ENCODE measurements at places on chromosomes 4 and X. TPM values are rescaled to one million over a fixed set of nuclear protein-coding genes. Genes with fewer than 3 reads are reported as not detected.

Gene RBM10
- 57.8 TPM for polyA plus RNA-seq

Gene HS3ST1
- polyA plus RNA-seq = 4.3 TPM

Gene SCML2
- 9.9 TPM for polyA plus RNA-seq

DNA sequence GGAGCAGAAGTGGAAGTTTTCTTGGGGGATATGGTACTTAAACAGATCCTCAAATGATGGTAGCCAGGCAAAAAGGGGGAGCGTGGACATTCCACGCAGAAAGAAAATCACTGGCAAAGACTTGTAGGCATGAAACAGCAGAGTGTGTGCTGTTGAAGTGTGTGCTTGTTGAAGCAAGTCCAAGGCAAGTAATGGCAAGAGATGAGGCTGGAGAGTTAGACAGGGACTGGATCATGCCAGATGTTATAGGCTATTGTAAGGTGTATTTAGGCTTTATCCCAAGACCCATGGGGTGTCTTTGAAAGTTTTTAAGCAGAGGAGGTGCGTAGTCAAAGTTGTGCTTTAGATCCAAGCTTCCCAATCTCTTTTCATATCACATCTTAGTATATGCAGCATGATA lies 124.5 kb downstream of the MBNL3 start:
- no peak for DNase-seq

GRCh38 chrX:112761242-112762207 lies 79.1 kb downstream of the AMOT start:
- no peak for DNase-seq

Gene MYOZ2
- polyA plus RNA-seq = 0.13 TPM

DNA sequence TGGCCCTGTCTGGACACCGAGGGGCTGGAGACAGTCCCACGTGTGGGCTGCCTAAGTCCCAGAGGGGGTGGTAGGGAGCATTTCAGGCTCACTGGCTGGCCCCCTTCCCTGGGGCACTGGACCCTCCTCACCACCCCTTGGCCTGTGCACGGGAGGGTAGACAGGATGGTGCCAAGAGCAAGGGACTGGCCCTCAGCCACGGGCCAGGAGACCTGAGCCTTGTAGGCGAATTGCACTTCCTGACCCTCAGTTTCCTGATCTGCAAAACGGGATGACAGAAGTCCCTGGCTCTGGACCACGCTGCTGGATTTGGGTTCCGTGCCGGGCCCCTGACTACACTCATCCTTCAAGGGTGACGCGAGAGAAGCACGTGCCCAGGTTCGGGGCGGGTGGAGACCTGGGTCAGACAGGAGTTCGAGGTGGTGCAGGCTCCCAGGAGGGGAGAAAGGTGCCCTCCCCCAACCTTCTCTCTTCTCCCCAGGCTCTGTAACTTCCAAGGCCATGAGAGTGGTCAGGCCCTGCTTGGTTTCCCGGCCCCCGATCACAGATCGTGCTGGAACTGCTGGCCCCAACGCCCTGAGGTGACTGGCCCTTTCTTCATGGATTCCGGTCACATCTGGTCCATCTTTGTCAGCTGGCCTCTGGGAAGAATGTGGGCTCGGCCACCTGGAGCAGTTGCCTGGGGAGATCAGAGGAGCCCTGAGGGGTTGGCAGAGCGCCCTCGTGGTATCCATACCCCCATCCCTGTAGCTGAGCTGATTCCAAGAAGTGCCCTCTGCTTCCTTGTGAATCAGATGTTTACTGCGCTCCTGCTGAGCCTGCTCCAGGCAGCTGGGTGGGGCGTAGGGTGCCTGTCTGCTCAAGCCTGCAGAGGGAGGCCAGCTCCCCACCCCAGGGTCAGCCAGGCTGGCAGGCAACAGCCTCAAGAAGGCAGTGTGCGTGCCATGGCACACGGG lies 3.3 kb downstream of the SH3BP2 start:
- DNase-seq = peak; percentile 81

Gene AFM
- 0.17 TPM for polyA plus RNA-seq

DNA sequence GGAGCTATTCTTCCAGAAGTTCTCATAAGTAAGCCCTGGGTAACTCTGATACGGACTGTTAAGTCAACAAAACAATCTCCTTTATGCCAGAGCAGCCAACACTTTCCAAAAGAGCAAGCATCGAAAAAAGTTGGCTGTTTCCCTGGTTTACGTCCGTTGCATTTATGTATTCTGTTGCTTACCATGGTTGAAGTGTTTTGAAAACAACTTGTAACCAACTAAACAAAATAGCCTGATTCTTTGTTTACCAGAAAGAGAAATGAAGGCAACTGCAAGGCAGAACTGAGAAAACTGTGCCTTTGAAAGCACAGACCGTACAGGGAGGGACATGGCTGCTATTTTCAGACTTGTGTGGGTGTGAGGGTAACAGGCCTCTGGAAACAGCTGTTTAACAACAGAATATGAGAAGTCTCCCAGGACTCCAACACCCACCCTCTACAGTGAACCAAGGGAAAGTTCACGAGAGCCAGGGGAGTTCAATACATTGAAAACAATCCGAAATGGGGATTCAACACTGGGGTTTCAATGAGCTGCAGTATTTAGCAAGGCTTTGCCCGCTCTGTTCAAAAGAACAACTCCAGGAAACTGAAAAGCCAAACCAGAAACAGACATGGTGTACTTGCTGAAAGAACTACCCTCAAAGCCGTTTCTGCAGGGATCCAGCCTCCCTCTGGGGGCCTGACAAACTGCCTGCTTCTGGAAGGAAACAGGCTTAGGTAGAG lies 95.8 kb upstream of the EGFL6 start:
- DNase-seq = no peak

- peak; percentile 36 for DNase-seq
These were observed 29.1 kb downstream of the TTC29 start for GRCh38 chr4:146916479-146917076.

Gene CACNA1F
- 0.26 TPM for polyA plus RNA-seq

GRCh38 chr4:79980448-79980847 lies 92.6 kb downstream of the ANTXR2 start:
- DNase-seq = no peak

DNA sequence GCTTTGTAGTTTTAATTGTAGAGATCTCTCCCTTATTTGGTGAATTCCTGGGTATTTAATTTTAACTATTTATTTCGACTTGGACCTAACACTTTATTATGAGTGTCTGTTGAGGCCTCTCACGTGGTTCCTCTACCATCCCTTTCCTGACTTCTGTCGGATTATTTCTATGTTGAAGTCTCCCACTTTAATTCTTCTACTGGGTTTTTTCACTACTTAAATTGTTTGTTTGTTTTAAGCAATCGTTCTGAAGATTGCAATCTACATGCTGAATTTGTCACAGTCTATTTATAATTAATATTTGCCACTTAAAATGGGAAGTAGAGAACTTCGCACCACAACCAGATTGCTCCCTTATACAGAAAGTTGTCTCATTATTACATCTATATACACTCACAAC lies 20.8 kb upstream of the NKX1-1 start:
- no peak for DNase-seq

- peak; percentile 95 for DNase-seq
These were observed at the start of gene NEK1 for GRCh38 chr4:169611991-169612870. Gene NEK1 (minus strand): TSS chr4:169612583. CDS start chr4:169602630, 9,953 bp downstream.

- DNase-seq = no peak
These were observed 112.9 kb upstream of the NHS start for GRCh38 chrX:17262123-17262522.

DNA sequence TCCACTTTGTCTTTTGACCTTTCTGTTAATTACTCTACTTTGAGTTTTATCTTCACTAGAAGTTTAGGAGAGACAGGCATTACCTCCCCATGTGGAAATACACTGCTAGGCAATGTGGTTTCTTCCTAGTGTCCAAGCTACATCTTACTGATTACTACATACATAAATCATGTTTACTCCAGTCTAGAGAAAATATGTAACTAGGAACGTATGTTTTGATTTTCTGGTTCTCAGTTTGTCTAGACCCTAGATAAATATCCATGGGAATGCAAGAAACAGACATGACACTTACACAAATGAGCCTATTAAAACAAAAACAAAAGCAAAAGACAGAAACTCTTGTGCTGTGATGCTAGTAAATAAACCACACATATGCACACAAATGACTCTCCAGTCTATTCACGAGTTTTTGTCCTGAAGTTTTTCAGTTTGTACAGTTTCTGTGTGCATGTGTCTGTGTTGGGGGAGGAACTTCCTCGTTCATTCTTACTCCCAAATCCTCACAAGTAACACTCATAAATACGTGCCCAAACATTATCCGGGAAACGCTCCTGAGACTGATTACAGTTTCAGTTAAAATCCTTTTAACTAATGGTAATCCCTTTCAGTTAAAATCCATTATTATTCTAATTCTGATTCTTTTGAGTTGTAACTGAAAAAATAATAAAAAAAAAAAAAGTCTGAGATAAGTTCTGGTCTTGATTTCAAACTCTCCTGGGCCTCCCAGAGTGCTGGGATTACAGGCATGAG lies 283.5 kb upstream of the FTHL17 start:
- DNase-seq = no peak

Gene KCNE5
- polyA plus RNA-seq = 6.9 TPM

GRCh38 chr4:157271166-157271869 lies 50.8 kb downstream of the GRIA2 start:
- no peak for DNase-seq

Gene NSG1
- polyA plus RNA-seq = 72.0 TPM

- DNase-seq = no peak
These were observed 74.8 kb downstream of the HTRA3 start for GRCh38 chr4:8344377-8344776.

- DNase-seq = no peak
These were observed 60.9 kb upstream of the SORBS2 start for GRCh38 chr4:185872747-185873380.

Gene HNRNPH2
- 97.4 TPM for polyA plus RNA-seq

- DNase-seq = no peak
These were observed 1011.7 kb upstream of the PCDH7 start for GRCh38 chr4:29708473-29708872.

GRCh38 chr4:95214408-95214807 lies 334.4 kb downstream of the UNC5C start:
- no peak for DNase-seq

Gene FSTL5
- polyA plus RNA-seq = 0.25 TPM

GRCh38 chrX:118521435-118521834 lies 25.8 kb downstream of the DOCK11 start:
- DNase-seq = no peak

GRCh38 chr4:4937926-4938325 lies 78.5 kb downstream of the MSX1 start:
- no peak for DNase-seq

- peak; percentile 79 for DNase-seq
These were observed 177.7 kb downstream of the RBM46 start for GRCh38 chr4:154958621-154959358.

DNA sequence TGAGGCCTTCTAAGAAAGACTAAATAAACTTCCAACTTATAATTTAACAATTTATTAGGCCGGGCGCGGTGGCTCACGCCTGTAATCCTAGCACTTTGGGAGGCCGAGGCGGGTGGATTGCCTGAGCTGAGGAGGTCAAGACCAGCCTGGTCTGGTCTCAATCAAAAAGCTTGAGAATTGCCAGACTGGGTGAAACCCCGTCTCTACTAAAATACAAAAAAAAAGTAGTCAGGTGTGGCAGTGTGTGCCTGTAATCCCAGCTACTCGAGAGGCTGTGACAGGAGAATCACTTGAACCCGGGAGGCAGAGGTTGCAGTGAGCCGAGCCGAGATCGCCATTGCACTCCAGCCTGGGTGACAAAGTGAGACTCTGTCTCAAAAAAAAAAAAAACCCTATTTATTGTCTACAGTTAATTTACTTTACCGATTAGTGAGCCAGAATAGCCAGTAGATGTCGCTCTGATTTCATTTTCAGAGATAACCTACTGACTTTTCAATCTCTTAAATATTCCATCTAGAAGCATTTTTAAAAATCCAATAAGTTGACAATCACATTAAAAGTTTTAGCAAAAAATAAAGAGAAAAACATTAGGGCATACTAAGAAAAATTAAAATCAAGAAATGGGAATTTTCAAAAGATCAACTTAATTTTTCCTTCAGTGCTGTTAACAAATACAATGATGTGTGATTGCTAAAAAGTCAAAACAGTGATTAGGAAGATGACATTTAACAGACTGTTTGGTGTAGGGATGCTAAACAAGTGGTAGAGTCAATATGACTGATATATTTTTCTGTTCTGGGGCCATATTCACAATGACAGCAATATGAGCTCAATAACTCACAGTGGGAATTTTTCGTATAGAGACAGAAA lies 4.3 kb upstream of the SHROOM3 start:
- DNase-seq = peak; percentile 61

Gene ATOH1
- polyA plus RNA-seq = not detected

DNA sequence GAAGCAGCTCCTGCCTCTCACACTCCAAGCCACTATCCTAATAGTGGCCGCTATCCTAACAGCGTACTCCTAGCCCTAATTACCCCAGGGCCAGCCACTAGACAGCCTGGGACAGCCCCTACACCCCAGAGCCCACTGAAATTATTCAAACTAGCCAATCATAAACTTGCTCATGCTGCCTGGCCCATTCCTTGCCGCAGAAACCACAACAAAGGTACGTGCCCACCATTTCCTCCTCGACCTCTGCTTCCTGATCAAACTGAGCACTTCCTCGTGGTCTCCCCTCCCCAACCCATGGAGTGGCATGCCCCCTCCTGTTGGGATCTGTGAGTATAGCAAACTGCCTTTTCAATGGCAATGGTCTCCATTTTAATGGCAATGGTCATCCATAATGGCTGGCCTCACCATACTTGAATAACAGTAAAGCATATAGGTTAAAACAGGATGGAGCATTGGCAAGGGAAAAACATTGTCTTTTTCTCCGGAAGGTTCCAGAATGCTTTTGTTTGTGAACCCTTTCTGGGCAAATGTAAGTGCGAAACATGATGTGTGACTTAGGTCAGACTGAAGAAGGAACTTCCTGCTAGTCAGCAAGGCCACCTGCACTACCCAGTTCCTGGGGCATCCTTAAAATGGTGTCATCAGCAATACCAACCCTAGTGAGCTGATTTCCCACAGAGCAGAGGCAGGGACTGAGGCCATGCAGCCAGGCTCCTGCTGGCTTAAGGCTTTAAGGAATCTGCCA lies 107.1 kb upstream of the ATP6AP2 start:
- no peak for DNase-seq

DNA sequence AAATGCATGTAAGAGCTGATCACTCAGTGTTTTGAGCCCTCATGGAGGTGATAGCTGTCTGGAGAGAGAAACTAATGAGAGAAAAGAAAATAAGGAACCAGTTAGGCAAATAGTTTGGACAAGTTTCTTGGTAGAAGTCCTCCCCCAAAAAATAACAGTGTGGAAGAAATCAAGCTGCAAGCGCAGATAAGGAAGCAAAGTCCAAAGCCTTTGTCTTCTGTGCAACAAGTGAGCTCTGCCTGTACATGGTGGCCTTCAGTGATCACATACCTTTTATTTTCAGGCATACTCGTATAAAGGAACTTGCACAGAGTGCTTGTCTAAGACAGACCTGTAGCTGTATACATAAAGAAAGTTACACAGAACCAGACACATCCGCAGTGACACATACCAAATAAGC lies 2.5 kb upstream of the UGT2A3 start:
- DNase-seq = no peak

- no peak for DNase-seq
These were observed 27.8 kb upstream of the TMEM164 start for GRCh38 chrX:109974906-109975655.

- DNase-seq = peak; percentile 52
These were observed 110.3 kb downstream of the HMX1 start for GRCh38 chr4:8761167-8761823.

DNA sequence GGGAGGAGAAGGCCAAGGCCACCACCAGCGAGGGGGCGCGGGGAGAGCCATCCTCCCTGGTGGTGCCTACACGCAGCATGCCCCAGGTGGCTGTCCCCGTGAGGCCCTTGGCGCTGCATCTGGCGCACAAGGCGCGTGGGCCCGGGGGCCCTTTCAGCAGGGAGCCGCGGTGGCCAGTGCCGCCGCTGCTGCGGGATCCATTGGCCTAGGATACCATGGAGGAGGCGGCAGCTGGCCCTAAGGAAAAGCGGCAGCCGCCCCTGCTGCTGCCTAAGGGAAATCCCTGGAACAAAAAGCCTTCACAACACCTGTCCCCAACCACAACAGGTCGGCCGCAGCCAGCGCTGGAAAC lies 1059.6 kb downstream of the TECRL start:
- DNase-seq = no peak
